ENCODE measurements at places on chromosomes 6 and 20.

GRCh38 chr20:40637176-40637575 is 51.9 kb downstream of the MAFB start:
- no peak for DNase-seq

DNA sequence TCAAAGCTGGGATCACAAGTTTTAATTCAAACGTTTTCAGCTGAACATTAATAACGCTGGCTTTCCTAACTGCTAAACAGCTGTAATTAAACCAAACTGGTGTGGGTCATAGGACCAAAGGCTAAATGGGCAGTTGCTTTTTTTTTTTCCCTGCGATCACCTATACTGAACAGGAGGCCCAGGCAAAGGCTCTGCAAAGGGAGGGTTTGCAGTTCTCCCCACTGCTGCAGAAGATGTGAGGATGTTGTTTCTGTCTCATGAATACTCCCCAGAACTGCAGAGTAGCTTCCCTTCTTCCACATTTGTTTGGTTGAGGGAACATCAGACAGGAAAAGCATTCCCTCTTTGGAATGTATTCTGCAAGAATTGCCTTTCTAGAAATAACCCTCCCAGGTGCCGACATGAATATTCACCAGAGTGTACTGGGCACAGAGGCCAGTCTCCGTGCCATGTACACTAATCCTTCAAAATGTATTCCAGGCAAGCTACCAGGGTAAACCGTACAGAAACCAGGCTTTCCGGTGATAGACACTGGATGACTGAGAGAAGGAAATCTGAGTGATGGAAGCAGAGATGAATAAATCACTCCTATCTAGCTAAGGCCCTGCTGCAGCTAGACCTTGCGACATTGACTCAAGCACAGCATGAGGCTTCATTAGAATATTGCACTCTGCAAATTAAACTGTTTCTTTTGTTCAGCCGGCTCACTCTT is 370.1 kb downstream of the BTBD9 start:
- DNase-seq: peak; percentile 4

DNA sequence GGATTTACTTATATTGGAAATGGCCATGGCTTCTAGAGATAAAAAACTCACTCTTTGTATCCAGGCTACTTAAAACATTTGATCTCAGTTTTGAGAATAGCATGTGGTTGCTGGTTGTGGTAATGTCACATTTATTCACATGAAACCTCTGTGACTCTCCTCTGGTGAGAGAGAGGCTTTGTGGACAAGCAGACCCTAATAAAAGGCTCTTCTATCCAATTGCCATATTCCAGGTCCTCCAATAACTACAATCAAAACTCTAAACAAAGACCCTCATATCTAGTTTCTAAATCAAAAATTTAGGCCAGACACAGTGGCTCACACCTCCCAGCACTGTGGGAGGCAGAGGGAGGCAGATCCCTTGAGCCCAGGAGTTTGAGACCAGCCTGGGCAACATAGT is 176.3 kb upstream of the LAMP5 start:
- DNase-seq: no peak

- DNase-seq: peak; percentile 89
Measured at GRCh38 chr6:87789198-87789899, 87.3 kb upstream of the AKIRIN2 start.

DNA sequence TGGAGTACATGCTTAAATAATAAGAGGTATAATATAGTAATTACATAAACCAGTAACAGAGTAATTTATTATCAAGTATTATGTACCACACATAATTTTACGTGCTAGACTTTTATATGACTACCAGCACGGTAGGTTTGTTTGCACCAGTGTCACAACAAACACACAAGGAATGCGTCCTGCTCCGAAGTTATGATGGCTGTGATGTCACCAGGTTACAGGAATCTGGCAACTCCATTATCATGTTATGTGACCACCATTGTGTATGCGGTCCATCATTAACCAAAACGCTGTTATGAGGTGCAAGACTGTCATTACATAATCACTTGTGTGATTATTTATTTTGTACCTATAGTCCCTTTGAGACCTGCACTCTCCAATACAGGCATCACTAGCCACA is 235.2 kb upstream of the PMEPA1 start:
- DNase-seq: no peak

DNA sequence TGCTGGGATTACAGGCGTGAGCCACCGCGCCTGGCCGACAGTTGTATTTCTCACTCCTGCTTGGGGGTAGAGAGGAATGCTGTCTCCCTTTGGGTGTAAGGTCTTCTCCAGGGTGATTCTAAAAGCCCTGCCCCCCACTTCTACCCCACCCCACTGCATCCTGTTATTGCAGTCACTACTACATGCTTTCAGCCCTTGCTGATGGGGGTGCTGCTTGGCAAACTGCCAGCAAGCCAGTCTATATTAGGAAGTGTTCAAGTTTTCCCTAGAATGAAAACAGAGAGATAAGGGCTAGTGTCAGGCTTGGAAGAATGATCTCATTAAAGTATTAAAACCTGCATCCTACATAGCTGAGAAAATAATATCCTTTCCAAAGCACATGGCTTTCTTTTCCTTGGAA is 31.3 kb downstream of the TTI1 start:
- DNase-seq: peak; percentile 14

DNA sequence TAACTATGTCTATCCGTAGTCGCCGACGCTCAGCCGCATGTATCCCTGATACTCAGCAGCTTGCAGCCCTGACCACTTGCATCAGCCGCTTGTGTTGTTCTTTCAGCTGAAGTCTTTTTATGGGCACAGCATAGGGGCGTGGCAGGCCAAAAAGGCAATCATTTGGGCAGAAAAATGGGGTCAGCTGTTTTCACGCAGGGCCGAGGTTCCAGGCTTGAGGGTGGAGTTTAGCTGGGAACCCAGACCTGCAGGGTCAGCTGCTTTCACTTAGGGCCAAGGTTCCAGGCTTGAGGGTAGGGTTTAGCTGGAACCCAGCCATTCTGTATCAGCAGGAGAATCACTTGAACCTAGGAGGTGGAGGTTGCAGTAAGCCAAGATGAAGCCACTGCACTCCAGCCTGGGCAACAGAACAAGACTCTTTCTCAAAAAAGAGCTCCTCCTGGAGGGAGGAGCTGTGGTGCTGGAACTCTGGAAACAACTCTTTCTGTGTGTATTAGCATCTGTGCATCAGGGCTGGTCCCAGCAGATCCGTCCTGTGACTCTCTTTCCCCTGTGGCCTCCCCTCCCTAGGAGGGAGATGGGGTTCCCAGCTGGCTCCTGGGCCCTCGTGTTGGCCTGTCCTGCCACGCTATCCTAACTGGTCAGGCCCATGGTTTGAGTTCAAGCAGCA is 56.9 kb upstream of the PRND start:
- DNase-seq: peak; percentile 20

DNA sequence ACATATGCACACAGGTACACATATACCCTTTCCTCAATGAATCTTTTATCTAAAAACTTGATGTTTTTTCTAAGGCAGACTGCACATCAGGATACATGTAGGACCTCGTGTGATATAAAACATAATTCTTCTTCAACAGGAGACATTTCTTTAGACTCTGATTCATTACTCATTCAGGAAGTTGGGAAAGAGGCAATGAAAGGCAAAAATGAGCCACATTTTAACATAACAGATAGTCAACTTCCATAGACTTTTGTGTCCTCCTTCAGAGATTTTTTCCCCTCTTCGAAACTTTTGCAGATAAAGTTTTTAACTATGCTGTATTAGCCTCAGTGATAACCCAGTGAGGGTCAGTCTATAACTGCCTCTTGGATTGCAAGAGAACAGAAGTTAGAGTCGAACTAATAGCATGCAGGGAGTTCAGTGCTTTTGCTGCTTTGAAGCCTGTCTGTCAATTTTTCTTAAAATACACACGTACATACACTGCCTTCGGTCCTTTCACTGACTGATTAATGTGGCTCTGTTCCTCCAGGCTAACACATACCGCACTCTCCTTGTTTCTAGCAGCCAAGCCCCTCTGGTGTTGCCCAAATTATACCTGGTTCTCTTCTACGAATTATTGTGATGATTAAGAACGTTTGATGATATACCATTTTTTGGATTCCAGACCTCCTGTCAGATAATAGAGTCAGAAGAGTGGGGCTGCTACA is 562.5 kb upstream of the MAP3K7 start:
- peak; percentile 0 for DNase-seq

DNA sequence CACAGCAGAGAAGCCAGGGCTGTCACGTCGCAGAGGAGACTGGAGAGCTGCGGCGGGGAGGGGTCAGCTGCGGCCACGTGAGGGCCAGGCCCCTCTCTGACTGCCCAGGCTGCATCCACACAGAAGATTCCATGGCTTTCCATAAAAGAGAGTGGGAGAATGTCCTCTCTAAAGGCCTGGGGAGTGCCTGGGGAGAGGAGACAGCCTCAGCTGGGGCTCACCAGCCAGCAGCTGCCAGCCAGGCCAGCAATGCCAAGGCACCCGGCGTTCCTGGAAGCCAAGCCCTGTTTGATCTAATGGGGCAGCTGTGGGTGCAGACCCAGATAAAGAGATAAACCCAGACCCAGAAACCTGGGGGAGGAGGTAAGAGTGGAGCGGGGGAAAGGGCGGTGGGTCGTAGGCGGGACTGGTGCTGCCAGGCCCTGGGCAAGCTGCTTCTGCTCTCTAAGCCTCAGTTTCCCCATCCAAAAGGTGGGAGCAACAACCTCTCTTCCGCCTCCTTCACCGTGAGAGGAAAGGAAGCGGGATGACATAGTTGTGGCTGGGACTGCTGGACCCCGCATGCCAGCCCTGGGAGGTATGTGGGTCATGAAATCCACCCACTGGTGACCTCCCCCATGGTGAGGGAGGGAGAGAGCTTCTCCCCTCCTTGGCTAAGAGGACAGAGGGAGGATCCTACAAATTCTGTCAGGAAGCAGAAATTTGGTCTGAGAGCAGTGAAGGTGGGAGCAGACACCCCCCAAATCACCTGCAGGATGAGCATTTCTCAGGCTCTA is 3.1 kb upstream of the OSBPL2 start:
- no peak for DNase-seq

- no peak for DNase-seq
Measured at GRCh38 chr20:58584051-58584824, 66.8 kb upstream of the STX16 start.

DNA sequence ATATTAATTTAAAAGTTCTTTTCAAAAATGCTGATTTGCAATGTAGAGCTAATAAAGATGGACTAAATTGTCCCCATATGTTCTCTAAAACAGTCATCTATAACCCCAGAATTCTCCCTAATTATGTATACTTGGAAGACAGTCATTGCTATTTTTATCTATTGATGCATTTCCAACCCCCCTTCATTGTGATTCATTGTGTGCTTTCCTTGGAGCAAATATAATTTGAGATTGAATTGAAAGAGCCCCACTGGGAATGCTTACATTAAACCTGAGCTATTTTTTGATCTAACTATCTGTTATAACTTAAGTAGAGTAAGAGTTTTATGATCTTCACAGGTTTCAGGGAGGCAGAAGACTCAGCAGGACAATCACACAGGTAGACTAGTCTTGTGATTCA is 73.7 kb upstream of the PTCHD4 start:
- DNase-seq: no peak

DNA sequence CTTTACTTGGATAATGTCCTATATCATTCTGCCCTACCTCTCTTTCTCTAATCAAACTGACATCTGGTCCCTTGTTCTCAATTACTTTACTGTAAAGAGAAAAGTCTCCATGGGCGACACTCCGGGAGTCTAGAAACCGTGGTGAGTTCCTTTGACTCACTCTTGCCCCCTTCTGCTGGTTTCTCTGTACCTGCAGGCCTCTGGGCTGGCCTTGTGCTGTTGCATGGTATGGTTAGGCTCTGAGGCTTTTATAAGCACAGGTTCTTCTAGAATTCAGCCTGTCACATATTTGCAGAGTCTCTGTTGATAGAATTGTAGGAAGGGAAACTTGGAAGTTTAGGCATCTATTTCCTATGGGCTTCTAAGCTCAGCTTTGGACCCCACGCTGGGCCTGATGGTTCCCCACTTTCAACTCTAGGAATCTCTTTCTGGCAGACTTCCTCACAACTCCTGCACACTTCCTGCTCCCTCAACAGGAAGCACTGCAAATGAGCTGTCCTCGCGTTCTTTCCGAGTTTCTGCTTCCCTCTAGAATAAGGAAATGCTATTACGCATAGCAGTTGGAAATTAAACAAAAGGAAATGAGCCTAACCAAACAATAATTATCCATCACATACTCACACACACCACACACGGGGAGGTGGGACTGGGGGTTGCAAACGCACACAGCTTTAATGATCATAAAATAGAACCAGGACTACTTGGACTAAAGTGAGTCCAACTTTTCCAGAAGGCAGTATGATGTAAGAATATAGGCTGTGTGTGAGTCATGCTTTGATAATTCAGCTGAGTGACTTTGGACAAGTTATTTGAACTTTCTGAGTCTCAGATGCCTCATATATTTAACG is 683.3 kb downstream of the QKI start:
- peak; percentile 40 for DNase-seq

DNA sequence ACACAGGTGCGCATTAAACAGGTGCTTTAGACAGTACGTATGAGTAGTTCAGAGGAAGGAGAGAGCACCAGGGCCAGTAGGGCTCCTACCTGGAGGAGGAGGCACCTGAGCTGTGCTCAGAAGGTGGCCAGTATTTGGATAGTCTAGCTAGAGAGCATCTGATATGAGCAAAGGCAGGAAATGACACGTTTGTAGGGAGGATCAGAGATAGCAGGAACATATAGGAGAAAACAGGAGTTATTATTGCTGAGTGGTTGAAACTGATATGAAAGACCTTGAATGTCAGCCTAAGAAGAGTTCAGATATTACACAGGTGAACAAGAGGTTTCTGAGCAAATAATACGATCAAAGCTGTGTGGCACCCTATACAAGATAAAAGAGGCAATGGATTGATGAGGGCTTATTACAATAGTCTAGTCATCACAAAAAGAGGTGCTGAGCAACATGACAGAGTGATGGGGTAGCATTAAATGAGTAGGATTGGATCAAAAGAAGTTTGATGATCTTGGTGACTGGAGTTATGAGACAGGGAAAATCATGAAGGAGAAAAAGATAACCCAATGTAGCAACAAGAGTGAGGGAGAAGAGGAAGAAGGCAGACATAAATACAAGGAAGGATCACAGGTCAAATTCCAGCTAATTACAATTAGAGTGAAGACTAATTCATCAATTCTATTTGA is 69.8 kb upstream of the HIVEP1 start:
- no peak for DNase-seq

DNA sequence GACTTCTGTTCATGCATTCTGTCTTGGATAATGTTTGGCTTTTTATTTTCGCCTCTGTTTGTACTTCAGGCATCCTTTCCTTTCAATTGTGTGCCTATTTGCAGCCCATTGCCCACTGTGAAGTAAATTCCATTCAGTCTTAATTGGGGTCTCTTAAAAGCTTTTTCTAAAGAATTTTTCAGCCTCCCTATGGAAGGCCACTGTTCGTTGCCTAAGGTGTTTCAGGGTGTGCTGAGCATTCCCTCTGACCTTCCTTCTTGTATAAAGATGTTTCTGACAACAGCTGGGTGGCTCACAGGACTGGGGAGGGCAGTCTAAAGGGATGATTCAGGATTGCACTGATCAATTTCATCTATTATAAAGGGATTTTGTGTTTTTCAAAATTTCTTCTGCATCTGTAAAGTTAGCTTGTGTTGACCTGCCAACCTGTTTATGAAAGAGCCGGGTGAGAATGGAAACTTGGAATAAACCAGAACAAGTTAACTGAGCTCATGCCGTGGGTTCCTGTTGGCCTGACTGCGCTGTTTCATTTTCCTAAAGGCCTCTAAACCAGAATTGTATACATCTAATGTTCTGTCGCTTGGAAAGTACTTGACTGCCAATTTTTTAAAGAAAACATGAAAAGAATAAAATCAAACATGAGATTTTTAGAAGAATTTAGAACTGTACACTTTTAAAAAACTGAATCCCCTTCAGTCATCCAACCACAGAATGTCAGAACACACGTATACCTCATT is 14.3 kb downstream of the PHACTR2 start:
- no peak for DNase-seq

GRCh38 chr6:127907960-127908640 is 7.2 kb upstream of the THEMIS start:
- no peak for DNase-seq

All from GM23248 (cell line).